ENCODE measurements at places on chromosomes 6 and 20. TPM values are rescaled to one million over a fixed set of nuclear protein-coding genes. Genes with fewer than 3 reads are reported as not detected.

CAGE1 gene
- not detected for total RNA-seq

ID4 gene
- total RNA-seq, result 97.0 TPM

DNA sequence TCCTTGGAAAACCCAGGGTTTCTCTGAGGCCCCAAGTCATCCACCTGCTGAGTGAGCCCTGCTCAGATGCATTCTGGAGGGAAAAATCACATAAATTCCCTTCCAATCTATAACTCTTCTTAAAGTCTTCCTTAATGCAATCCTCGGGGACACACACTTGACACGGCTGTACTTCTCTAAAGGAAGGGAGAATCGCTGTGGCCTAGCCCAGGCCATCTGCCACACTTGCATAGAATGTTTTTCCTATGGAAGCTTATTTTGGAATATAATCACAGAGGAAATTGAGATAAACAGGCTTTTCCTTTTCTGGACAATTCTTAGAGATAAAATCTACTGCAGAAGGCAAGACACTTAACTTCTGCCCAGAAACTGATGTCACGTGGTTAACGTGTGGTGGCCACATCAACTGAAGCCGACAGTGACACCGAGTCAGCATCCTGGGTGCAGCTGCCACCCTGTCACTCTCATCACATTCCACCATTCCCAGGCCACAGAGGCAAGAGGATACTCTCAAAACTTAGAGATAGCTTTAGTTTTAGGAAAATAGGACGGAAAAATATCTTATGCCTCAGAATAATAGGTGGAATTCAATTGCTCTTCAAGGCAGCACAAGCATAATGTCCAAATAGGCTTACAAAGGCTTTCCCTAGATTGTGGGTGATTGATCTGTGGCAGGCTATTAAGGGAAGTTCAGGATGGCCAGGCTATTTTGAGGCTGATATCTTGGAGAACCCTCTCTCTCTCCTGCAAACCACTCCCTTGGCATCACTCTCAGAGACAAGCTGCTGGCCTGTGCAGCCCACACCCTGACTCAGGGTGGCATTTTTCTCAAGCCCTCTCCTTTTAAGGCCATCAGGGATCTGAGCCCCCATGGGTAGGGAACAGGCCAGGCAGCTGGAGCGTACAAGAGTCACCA, 29.6 kb downstream of the PSMB1 start:
- no peak for DNase-seq

RGS17 gene
- total RNA-seq, result 0.28 TPM

DNA sequence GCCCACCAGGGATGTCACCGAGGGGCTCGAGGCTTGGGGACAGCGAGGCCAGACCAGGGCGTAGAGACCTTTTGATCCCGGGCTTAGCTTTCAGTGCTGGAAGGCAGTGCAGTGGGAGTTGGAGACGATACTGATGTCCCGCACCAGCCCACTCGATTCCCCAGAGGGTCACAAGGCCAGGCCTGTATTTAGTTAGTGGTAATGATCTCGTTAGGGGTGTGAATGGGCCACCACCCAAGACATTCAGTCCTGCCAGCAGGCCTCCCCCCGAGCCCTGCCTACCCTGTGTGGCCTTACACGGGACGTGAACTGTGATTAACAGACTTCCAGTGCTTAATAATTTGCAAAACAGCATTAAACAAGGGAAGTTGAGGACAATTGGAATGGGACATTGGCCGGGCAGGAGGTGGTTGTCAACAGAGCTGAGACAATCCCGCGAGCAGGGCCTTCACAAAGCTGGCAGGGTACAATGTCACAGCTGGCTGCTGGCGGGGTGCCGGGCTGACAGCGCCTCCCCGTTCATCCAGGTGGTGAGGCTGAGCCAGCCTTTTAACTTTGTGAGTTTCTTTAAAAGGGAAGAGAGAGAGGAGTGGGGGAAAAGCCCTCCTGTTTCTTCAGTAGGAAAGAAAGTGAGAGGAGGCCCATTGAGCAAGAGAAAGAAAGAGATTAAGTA, 175.3 kb upstream of the RALGAPA2 start:
- DNase-seq, result no peak

GRCh38 chr6:79239536-79240168, 5.2 kb upstream of the HMGN3 start:
- DNase-seq, result no peak

TREM1 gene
- total RNA-seq, result 4.0 TPM

DNA sequence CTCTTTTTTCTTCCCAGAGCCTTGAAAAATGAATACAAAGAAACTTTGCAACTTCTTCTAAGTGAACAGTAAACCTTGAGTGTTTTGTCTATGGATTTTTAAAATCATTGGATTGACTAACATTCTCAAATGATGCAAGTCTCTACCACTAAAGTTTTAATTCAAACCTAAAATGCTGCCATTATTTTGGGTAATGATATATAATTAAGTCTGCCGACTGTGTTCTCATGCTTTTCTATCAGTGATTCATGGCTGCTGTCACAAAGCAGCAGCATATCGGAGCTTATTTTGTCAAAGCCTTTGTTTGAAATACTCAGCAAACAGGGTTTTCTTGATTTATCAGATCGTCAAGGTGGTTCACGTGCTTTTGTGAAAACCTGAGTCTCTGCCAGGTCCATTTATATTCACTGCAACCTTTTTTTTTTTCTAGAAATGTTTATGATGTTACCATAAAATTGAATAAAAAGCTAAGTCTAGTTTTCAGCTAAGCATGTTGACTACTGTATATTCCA, 96.3 kb downstream of the GJA1 start:
- DNase-seq, result no peak

TRIM10 gene
- total RNA-seq, result not detected

- DNase-seq, result no peak
These were observed 525 bp upstream of the MAK start for GRCh38 chr6:10838794-10839333.

- no peak for DNase-seq
These were observed 22.3 kb downstream of the ACTR5 start for GRCh38 chr20:38770546-38770945.

- no peak for DNase-seq
These were observed 20.5 kb downstream of the CLVS2 start for GRCh38 chr6:123016431-123017103.

- DNase-seq, result peak; percentile 94
These were observed 287.6 kb downstream of the ESR1 start for GRCh38 chr6:152094992-152095592.

DNA sequence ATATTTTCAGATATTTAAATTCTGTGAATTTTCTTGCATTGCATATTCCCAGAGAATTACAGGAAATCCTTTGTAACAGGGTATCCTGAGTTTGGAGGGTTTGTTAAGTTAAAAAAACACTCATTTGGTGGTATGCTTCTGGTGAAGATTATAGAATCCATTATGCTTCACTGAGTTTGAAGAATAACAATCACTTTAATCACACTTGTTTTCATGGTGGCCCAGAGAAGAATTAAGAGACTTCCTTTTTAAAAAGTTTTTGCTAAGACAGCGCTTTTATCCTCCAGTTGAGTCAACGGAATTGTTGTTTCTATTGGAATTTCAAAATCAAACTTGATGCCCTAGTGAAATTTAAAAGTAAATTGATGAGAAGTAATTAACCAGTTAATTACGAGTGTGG, 17.4 kb downstream of the PLEKHG1 start:
- no peak for DNase-seq

TBP gene
- 9.7 TPM for total RNA-seq

- DNase-seq, result no peak
These were observed 117.8 kb downstream of the MAP3K4 start for GRCh38 chr6:161109366-161109765.

DNA sequence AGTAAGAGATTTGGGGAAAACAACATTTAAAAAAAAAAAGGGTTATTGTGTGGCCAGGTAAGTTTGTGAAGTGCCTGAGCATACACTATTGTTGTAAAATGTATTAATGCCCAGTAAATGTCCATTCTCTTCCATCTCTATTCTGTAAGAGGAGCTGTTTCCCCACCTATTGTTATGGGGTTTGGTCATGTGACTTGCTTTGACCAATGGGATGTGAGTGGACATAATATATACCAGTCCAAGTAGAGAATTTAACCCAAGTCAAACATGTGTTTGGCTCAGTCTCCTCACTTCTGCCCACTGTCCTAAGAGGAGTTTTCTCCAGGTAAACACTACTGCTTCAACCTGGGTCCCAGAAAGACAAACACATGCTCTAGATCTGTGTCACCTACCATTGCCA, 377.1 kb downstream of the FOXA2 start:
- no peak for DNase-seq

TGM3 gene
- total RNA-seq, result not detected

DNA sequence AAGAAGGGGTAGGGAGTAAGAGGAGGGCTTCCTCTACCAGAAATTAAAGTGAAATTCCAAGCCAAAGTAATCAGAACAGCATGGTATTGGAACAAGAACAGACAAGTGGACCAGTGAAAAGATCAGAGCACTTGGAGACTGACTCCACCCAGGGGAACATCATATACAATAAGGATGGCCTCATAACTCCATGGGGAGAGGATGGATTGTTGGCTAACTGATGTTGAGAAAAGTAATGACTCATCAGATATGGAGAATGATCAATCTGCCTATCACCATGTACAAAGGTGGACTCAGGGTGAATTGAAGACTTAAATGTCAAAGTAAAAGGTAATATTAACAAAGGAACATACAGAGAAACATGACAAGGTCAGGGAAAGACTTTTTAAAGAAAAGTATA, 12.8 kb downstream of the SLC22A3 start:
- no peak for DNase-seq

KHDC1L gene
- total RNA-seq, result not detected

DNA sequence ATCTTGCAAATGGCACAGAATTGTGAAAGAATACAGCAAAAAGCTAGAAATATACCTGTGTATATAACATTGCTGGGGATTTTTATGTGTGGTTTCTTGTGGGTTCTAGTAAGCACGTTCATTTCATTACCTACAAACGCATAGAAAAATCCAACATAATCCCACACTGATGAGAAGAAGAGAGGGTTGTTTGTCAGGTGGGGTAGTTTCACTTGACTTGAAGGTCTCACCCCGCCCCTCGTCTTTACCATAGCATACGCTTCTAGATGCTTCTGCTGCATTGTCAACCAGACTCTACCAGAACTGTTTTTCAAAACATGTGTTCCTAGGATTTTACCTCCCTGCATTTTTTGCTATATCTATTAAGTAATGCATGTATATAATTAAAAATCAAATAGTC, 284.1 kb upstream of the TAB2 start:
- DNase-seq, result no peak

MAP3K5 gene
- total RNA-seq, result 16.4 TPM

NANP gene
- total RNA-seq, result 6.1 TPM

DNA sequence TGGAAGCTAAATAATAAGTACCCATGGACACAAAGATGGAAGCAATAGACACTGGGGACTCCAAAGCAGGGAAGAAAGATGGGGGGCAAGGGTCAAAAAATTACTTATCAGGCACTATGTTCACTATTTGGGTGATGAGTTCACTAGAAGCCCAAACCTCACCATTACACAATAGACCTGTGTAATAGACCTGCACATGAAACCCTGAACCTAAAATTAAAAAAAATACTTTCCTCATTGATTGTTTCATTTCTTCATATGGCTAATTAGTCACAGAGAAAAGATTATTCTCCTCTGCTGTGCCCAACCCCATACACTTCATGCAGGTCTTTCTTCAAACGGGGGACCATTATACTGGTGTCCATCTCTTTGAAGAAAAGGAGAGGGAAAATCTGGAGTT, 213.0 kb upstream of the DTNBP1 start:
- DNase-seq, result no peak

DNA sequence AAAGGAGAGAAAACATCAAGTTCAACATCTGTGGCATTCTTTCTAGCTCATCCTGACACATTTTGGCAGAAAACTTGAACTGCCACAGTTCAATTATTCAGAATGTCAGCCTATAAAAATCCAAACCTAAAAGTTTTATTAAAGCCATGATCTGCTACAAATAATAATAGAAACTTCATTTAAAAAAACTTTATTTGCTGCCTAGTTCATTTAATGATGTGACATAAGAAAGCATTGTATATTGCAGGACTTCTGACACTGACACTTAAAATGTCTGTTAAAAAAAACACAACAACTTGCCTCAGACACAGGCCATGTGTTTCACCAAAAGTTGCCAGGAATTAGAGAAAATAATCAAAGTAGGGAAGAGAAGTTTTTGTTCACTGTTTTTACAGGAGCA, 88.3 kb upstream of the HTR1E start:
- DNase-seq, result no peak

GRCh38 chr6:112780498-112781096, 433.5 kb downstream of the RFPL4B start:
- peak; percentile 81 for DNase-seq

GRCh38 chr20:24418731-24419130, 50.7 kb upstream of the SYNDIG1 start:
- DNase-seq, result no peak

APOM gene
- total RNA-seq, result 0.60 TPM

- peak; percentile 63 for DNase-seq
These were observed 16.7 kb downstream of the COL11A2 start for GRCh38 chr6:33175436-33176069.

- DNase-seq, result no peak
These were observed 77.5 kb upstream of the HIVEP1 start for GRCh38 chr6:11934638-11935037.

- no peak for DNase-seq
These were observed 6.3 kb downstream of the ZMYND8 start for GRCh38 chr20:47350181-47350550.

DNA sequence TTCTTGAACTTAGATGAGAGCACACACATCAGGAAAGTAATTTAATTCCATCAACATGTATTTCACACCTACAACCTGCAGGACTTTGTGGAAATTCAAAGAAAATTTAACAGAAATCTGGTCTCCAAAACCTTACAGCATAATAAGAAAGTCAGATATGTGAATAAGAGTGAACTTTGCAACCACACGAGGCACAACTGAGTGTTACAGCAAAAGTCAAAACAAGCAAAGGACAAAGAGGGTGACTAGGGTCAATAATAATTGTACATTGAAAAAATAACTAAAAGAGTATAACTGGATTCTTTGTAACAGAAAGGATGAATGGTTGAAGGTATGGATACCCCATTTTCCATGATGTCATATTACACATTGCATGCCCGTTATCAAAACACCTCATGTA, 113.8 kb downstream of the MTFR2 start:
- DNase-seq, result no peak

Data from posterior vena cava (tissue), 2 donors.